Endothelial cell of umbilical vein (primary cell): ENCODE measurements at places on chromosomes 11 and 22. TPM values are rescaled to one million over a fixed set of nuclear protein-coding genes. Genes with fewer than 3 reads are reported as not detected.

HYLS1 gene
- 9.4 and 12.6 TPM in 2 replicates for total RNA-seq

MYBPC3 gene
- total RNA-seq = not detected in 2 replicates

UBQLN3 gene
- total RNA-seq = not detected in 2 replicates

OR5A1 gene
- total RNA-seq = not detected in 2 replicates

OR4D10 gene
- total RNA-seq = not detected in 2 replicates

CPT1B gene
- 3.6 and 7.1 TPM in 2 replicates for total RNA-seq

SYT9 gene
- total RNA-seq = 0.25 TPM in 1 of 2 replicates, not detected in the other

RELA gene
- total RNA-seq = 105 and 106 TPM in 2 replicates

TCN2 gene
- 62.3 and 80.6 TPM in 2 replicates for total RNA-seq

LUZP2 gene
- total RNA-seq = 0.07 and 0.23 TPM in 2 replicates

SMIM35 gene
- total RNA-seq = not detected in 2 replicates

NTM gene
- total RNA-seq = 1.00 and 1.0 TPM in 2 replicates

PMM1 gene
- total RNA-seq = 12.8 and 14.6 TPM in 2 replicates

TEX54 gene
- total RNA-seq = not detected in 2 replicates

PIH1D2 gene
- 1.3 and 1.8 TPM in 2 replicates for total RNA-seq

HTR3A gene
- not detected in 2 replicates for total RNA-seq

PRSS23 gene
- total RNA-seq = 240 and 278 TPM in 2 replicates

LMO2 gene
- 62.4 and 66.8 TPM in 2 replicates for total RNA-seq

UBASH3B gene
- total RNA-seq = 38.1 and 38.8 TPM in 2 replicates

RAD9A gene
- 18.4 and 24.6 TPM in 2 replicates for total RNA-seq

RFPL2 gene
- total RNA-seq = not detected in 2 replicates

KRTAP5-8 gene
- total RNA-seq = not detected in 2 replicates

OR9Q1 gene
- not detected in 2 replicates for total RNA-seq

EWSR1 gene
- 302 and 305 TPM in 2 replicates for total RNA-seq

APOBEC3G gene
- total RNA-seq = 2.9 and 5.1 TPM in 2 replicates

FADS2 gene
- total RNA-seq = 668 and 694 TPM in 2 replicates

CHEK2 gene
- total RNA-seq = 24.6 and 27.4 TPM in 2 replicates

KCNE3 gene
- total RNA-seq = 1.3 and 2.2 TPM in 2 replicates

TRIM22 gene
- 73.4 and 110 TPM in 2 replicates for total RNA-seq

SCGB1D2 gene
- not detected in 2 replicates for total RNA-seq

L3MBTL2 gene
- total RNA-seq = 31.8 and 34.9 TPM in 2 replicates

IFTAP gene
- 19.5 and 19.6 TPM in 2 replicates for total RNA-seq

DBX1 gene
- total RNA-seq = not detected in 2 replicates

FBLN1 gene
- total RNA-seq = 1.3 and 4.0 TPM in 2 replicates

TBC1D10A gene
- 10.0 and 11.3 TPM in 2 replicates for total RNA-seq

ASCC2 gene
- 60.4 and 60.7 TPM in 2 replicates for total RNA-seq

SLC22A12 gene
- total RNA-seq = not detected in 2 replicates

OTOG gene
- not detected in 2 replicates for total RNA-seq

SCUBE2 gene
- total RNA-seq = 1.6 and 3.5 TPM in 2 replicates

OR4P4 gene
- not detected in 2 replicates for total RNA-seq

C11orf87 gene
- total RNA-seq = not detected in 2 replicates

SCGB1C1 gene
- not detected in 2 replicates for total RNA-seq

LZTR1 gene
- total RNA-seq = 60.1 and 86.8 TPM in 2 replicates

C11orf16 gene
- total RNA-seq = not detected in 2 replicates

AP2A2 gene
- 92.5 and 92.6 TPM in 2 replicates for total RNA-seq

C11orf86 gene
- total RNA-seq = not detected in 2 replicates

NLRP14 gene
- total RNA-seq = 0.24 and 0.35 TPM in 2 replicates

INPP5J gene
- total RNA-seq = 0.49 and 0.65 TPM in 2 replicates

LRP4 gene
- total RNA-seq = 2.0 and 3.8 TPM in 2 replicates

APOA5 gene
- not detected in 2 replicates for total RNA-seq

PNPLA3 gene
- 12.1 and 12.3 TPM in 2 replicates for total RNA-seq

CATSPERZ gene
- not detected in 2 replicates for total RNA-seq

SAA1 gene
- not detected in 2 replicates for total RNA-seq

FAT3 gene
- 0.05 and 1.4 TPM in 2 replicates for total RNA-seq
